MG63 (cell line): ENCODE measurements at places on chromosomes 1 and 21. TPM values are rescaled to one million over a fixed set of nuclear protein-coding genes. Genes with fewer than 3 reads are reported as not detected.
A peak's percentile ranks its signal among the peaks of the same experiment; 100 is the strongest.

DNA sequence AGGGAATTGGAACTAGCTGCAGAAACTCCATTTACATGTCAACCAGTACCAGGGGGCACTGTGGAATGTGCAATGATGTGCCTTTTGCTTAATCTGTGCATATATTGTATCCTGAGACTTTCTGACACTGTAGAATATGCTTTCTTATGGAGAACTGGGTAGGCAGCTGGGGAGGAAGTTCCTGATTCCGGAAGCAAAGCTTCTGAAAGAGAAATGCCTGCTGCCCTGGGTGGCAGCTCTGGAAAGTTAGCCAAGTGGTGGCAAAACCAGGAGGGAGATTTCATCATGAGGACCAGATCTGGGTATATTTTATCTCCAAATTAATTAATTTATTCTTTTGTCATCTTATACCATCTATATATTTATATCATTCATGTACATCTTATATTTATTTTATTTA lies 116.7 kb downstream of the XCL2 start:
- DNase-seq, result no peak

The HSPG2 gene
- total RNA-seq, result 28.0 and 70.4 TPM in 2 replicates

DNA sequence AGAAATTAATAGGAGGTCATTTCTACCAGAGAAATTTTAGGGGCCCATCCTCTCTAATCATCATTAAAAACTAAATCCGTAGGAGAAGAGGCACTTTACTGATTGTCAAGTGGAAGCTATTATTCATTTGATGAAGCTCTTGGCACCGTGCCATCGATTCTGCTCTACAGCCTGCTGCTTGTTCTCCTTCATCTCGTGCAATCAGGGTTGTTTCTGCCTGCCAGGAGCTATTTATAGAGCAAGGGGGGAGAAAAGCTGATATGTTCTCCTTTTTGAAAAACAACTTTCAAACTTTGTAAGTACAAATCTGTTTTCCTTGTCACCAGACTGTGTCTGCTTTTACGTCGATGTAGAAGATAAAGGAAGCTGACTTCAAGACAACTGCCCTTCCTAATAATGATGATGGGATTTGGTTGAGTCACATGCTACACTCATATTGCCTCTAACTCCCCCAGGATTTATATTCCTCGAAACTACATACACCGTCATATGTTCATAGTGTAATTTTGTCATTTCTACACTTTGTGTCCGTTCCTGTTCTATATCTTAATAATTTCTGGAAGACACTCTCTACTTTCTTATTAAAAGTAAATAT lies 169.6 kb upstream of the LHX8 start:
- DNase-seq, result peak; percentile 3

DNA sequence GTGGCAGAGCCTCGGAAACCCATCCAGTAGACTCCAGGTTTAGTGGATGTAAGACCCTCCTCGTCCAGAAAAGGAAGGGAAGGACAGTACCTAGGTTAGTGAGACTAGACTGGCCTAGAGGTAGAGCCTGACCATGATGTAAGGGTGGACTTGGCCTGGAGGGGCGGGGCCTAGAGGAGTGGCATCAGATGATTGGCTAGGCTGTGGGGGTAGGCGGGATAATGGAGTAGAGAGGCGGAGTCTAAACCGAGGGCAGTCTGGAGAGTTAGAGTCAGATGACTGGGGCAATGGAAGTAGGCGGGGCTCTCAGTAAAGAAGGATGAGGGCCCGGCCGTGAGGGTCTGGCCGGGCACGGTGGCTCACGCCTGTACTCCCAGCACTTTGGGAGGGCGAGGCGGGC lies 70.1 kb downstream of the EPHB2 start:
- peak; percentile 24 for DNase-seq

GRCh38 chr1:33099290-33100118 lies 18.6 kb downstream of the AZIN2 start:
- peak; percentile 99 for DNase-seq

- DNase-seq, result no peak
These were observed 926 bp upstream of the SCMH1 start for GRCh38 chr1:41243079-41243385.

The C1orf167 gene
- not detected in 2 replicates for total RNA-seq

- no peak for DNase-seq
These were observed 46.2 kb upstream of the ACOT11 start for GRCh38 chr1:54501849-54502248.

DNA sequence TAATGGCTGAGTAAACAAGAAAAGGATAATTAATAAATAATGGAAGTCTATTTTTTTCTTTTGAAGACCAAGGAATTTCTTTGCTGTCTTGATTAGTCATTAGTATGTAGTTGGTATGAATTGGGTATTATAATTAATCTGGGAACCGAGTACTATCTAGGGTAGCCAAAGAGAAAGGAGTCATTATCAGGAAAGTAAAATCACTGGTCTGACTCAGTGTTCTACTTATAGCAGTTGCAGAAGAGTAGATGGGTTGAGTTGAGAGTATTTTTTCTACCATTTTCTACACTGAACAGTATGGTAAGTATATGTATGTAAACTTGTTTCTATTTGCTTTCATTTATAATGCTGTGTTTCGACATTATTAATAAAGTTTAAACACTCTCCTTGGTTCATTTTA lies 26.6 kb downstream of the CDC14A start:
- no peak for DNase-seq

DNA sequence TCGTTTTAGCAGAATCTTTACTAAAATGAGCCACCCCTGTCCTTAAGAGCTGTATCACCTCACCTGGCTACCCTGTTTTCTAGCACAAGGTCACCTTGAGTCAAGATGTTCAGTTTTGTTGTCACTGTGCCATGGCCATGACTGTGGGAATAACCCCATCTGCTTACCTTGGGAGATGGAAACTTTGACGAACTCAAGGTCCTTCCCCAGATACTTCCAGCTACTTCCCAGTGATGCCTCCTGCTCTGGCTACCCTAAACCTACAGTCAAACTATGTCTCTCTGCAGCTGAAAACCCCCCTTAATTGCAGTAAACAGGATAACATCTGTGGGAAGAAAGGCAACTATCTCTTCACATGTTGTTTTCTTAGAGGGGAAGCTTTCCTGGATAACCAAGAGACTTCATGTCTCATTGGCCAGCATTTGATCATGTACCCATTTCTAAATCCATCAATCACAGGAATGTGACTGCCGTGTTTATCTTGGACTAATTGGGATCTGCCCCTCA lies 89.5 kb upstream of the C1orf21 start:
- DNase-seq, result no peak

DNA sequence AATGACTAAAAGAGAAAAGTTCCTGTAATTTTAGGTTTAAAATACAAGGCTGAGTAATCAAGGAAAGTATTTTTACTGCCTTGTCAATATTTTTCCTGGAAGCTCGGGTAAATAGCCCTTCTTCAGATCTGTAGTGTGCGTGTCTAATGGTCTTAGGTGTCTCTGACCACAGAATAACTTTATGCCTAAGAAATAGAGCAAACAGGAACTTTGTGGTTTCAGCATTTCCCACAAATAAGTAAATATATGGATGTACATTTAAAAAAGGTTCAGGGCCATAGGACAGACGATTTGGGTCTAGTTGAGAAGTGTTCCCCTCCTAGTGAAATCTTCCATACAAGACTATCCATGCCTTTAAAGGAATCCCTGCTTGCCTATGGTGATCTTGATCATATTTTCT lies 107.0 kb downstream of the ZC3H11B start:
- no peak for DNase-seq

- no peak for DNase-seq
These were observed 94.5 kb downstream of the PTPRU start for GRCh38 chr1:29330856-29331255.

DNA sequence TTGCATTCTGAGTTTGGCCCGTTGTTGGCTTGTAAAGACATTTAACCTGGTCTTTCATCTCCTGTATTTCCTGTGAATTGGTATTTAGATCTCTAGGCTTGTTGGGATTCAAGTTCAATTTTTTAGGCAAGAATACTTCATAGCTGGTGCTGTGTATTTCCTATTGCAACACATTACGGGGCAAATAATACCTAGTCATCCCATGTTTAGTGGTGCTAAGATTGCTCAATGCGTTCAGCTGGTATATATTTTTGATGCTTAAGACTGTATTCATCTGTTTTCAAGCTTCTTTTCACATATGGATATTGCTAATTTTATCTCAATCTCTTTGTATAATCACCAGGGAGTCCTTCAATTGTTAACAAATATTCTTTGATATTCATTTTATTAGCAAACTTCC lies 87.5 kb upstream of the ZBTB18 start:
- no peak for DNase-seq

- DNase-seq, result no peak
These were observed 714 bp downstream of the DFFA start for GRCh38 chr1:10471411-10472219.

DNA sequence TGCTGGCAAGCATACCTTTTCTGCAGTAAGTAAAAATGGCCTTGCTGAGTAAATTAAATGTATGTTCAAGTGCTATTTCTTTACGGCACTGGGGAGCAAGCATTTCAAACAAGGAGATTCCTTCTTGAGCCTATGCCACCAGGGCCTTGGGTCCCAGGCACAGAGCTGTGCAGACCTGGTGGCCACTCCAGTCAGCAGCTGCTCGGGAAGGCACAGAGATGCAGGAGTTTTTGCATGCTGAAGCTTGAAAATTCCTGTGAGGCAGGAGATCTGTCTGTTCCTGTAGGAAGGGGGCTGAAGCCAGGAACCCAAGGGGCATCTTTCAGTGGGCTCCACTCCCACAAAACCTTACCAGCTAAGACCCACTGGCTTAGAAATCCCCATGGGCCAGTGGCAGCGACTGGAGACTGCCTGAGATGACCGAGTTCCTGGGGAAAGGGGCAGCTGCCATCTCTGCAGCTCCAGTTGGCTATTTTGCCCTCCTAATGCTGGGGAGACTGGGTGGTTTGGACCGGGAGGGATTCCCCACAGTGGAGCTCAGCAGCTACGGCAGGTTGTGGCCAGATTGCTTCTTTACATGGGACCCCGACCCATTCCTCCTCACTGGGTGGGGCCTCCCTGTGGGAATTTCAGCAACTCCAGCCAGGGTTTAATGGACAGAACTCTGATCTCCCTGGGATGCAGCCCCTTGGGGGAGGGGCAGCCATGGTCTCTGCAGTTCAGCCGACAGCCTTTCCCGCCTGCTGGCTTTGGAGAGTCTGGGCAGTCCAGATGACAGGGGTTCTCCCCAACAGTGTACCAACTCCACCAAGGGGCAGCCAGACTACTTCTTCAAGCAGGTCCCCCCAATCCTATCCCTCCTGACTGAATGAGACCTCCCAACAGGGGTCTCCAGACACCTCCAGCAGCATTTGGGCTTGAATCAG lies 8.4 kb upstream of the PGBD2 start:
- no peak for DNase-seq

DNA sequence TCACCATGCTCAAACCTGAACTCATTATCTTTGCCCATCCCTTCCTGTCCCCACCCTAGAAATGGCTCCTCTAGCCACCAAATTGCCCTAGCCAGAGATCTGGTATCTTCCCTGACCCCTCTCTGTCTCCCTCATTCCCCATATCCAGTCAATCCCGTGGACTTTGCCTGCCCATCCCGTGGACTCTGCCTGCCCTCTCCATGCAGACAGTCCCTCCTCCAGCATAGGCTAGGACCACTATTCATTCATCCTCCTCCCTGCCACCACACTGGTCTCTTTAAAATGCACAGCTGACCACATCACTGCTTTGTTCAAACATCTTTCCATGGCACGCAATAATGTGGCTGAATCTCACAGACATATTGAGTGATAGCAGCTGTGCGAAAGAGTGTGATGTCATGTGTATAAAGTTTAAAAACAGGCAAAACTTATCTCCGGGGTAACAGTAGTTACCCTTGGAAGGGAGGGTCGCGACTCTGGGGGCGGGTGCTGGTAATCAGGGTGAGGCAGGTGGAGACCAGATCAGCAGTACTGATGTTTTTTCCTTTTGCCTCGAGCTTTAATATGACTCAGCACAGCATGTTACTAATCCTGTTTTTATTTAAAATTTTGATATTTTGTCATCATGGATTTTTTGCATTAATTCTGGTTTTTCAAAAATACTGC lies 4.8 kb upstream of the SLC2A1 start:
- peak; percentile 35 for DNase-seq

GRCh38 chr1:230189341-230189740 lies 122.3 kb downstream of the GALNT2 start:
- DNase-seq, result no peak

GRCh38 chr1:247408100-247408499 lies 7.9 kb upstream of the NLRP3 start:
- no peak for DNase-seq

DNA sequence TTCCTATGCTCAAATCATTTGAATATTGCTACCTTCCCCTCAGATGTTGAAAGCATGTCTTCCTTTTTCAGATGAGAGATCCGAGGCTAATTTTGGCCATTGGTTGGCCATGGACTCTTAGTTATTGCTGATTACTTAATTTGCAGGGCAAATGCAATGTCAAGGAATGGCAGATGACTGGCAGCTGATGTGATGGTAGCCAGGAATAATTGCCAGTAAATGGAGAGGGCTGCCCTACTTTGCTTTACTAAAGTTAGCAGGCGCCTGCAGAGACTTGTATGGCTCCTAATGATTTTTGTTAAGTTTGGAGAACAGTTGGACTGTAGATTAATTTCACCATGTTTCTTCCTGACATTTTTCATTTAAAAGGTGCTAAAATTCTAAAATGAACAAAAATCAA lies 128.9 kb downstream of the XCL2 start:
- no peak for DNase-seq

DNA sequence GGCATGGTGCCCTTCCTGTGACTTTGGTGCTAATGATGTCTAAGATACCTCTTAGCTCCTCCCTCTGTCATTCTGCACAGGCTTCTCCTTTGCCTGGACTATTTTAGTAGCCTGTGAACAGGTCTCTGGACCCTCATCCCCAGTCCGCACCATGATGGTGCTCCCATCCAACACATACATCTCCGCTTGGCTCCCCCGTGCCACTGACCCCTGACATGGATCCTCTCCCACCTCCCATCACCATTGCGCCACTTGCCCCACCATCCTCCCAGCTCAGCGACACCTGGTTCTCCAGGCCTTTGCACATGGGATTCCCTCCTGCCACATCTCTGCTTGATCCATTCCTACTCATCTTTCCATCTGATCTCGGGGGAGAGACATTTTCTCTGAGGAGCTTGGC lies 33.9 kb downstream of the RUNX3 start:
- DNase-seq, result no peak

- DNase-seq, result no peak
These were observed 52.6 kb downstream of the ZNF644 start for GRCh38 chr1:90969241-90969640.

DNA sequence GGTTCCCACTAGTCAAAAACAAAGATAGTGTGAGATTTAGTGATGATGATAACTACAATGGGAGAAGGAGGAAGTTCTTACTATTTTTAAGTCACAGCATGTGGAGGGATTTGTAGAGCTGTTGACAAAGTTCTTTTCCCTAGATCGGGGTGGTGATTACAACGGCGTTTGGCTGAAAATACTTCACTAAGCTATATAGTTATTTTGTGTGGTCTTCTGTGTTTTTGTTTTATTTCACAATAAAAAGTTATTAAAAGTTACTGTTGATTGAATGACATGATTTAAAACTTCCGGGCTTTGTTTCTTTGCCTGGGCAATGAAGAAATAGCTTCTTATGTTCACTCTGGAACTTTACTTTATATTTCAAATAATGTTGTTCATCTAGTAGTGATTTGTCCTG lies 47.3 kb upstream of the SSX2IP start:
- no peak for DNase-seq
